ENCODE measurements at places on chromosomes 11 and 22.

DNA sequence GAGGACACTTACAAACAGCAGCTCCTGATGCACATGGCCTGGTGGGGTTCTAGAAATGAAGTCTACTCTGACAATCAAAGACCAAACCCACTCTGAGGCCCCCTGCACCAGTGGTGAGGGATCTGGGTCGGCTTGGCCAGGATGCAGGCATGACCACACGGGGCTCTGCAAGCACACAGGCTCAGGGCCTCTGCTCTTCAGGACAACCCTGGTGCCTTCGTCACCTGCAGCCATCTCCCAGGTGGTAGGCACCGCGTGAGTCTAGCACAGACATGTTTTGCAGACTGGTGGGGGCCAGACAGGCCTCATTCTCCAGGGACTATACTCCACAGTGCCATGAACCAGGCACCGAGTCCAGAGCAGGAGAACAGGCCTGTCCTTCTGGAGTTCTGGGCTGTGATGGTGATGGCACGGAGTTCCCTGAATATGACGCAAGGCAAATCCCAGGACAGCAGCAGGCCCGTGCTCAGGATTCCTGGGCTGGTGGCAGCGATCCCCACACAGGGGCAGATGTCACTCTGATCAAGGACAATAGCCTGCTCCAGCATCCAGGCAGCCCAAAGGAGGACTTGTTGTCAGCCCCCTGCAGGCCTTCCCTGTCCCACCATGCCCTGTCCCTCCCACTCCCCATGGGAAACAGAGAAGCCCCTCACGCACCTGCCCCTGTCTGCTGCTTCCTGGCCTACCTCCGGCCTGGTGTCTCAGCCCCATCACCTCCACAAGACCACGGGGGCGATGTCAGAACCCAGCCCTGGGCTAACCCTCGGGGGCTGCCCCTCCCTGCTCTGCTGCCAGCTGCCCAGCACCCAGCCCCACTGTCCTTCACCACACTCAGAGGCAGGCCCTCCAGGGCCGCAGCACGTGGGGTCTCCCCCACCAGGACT, 36.1 kb downstream of the GNB1L start:
- DNase-seq: no peak

DNA sequence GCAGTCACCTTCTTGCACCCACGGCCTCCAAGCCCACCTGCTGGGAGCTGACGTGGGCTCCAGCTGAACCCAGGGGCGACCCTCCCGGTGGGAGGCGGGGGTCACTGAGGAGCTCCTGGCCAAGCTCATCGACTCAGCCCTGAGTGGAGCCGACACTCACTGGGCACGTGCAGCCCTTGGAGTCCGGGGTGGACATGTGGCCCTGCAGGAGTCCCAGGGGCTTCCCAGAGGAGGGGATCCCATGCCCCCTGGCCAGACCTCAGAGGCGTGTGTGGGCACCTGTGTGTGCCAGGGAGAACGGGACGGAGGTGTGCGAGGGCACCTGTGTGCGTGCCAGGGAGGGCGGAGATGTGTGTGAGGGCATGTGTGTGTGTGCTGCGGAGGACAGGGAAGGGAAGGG, 20.8 kb upstream of the BRSK2 start:
- DNase-seq: no peak

GRCh38 chr11:90220391-90220790, 2.5 kb downstream of the CHORDC1 start:
- no peak for DNase-seq

- peak; percentile 50 for DNase-seq
These were observed 2.0 kb upstream of the NARS2 start for GRCh38 chr11:78576549-78577097.

DNA sequence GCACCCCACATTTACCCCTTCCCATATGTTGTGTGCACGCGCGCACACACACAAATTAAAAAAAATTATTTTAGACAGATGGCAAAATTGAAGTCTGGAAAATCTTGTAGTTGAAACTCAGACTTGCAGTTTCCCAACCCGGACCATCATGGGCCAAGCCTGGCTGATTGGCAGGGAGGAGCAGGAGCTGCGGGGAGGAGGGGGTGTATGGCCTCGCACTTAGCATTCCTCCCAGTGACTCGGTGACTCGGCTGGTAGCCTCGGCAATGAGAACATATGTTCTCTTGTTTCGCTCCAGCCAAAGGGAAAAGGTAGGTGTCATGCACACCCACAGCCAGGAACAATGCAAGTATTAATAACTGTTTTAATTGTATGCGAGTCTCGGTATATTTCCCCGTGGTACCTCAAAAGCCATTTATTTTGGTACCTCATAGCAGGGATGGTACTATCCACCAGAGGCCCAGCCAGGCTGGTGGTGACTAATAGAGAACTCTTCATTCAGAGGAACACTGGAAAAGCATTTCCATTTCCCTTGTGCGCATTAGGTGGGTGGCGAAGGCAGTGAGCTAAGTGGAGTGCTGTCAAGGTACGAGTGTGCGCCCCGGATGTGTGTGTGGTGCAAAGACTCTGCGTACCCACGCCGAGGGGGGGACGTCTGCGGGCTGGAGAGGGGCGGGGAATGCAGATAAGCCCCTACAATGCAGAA, 92.5 kb downstream of the DSCAML1 start:
- DNase-seq: no peak

DNA sequence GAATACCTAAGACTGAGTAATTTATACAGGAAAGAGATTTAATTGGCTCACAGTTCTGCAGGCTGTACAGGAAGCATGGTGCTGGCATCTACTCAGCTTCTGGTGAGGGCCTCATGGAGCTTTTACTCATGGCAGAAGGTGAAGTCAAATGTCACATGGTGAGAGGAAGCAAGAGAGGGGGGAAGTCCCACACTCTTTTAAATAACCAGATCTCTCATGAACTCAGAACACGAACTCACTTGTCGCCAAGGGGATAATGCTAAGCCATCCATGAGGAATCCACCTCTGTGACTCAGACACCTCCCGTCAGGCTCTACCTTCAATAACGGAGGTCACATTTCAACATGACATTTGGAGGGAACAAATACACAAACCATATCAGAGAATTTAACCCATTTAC, 42.2 kb downstream of the BIRC2 start:
- no peak for DNase-seq

DNA sequence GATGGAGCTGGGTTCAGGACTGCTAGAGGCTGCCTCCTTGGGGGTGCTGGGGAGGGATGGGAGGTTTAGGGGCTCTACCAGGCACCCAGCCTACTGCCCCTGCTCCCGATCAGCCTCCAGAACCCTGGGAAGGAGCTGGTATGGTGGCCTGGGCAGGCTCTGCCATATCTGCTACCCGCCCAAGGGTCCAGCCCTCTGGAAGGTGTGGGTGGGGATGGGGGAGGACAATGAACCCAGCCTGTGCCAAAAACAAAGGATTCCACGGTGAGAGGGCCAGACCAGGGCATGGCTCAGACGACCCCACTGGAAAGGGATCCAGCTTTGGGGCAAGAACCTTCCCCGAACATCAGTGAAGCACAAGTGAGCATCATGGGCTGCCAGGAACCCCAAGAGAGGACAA, 3.0 kb downstream of the CASTOR1 start:
- no peak for DNase-seq

GRCh38 chr22:50157709-50158375, 12.7 kb upstream of the PANX2 start:
- DNase-seq: no peak

- DNase-seq: peak; percentile 17
These were observed 244.9 kb downstream of the CASP12 start for GRCh38 chr11:104653407-104653806.

DNA sequence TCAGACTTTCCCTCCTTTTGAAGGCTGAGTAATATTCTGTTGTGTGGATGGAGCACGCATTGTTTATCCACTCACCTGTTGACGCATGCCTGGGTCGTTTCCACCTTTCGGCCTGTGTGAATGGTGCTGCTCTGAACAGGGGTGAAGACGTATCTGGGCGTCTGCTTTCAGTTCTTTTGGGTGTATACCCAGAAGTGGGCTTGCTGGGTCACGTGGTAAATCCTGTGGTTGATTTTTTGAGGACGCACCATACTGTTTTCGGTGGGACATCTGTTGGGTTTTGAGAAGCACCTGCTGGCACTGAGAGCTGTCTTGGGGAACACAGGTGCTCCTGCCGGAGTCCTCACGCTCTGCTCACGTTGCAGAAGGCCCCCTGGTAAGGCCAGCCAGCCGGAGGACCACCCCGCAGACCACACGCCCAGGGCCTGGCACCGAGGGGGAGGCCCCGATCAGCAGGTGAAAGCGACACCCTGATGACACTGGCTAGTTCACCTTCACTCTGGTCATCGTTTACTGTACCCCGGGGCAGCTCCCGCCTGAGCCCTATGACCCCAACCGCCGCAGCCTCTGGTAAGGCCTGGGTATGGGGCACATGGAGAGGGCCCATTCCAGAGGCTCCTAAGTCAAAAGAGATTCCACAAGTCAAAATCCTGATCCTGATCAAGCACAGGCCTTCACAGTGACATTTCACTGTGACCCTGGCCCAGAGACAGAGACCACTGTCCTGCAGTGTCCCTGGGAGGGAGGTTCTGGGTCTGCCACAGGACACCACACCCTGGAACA, 54.5 kb upstream of the PRODH start:
- DNase-seq: no peak

- DNase-seq: peak; percentile 27
These were observed 1.0 kb upstream of the GLB1L2 start for GRCh38 chr11:134330611-134331353.

DNA sequence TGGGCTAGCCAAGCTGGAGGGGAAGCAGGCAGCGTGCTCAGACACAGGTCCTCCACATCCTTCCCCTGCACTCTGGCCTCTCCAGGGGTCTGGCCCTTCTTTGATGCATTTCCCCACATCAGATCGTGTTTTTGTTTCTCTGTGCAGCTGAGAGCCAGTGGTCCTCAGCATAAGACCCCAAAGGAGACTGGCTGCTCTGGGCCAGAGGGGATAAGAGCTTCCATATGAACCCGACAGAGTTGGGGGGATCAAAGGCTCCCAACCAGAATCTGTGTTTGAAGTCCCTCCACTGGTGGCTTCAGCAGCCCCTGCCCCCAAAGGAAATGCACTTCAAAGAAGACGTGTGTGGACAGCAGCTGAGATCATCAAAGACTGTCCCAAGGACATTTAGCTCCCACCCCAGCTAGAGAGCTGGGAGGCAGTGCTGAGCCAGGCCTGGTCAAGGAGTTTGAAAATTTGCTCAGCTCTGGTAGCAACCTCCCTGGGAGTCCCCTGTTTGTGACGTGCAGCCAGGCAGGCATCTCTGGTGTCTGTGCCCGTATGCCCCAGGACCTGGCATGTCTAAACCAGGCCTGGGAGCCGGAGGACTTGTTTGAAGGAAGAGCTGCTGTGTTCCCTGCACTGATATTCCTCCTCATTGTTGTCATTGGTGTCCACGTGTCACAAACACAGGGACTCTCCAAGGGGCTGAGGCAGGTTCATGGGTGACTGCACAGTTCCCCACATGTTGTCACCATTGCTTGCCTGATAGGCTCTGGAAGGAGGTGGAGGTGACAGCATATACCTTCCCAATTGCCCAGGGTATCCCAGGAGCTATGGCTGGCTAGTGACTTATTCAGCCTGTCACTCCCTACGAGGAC, 99.0 kb downstream of the AMOTL1 start:
- DNase-seq: no peak

DNA sequence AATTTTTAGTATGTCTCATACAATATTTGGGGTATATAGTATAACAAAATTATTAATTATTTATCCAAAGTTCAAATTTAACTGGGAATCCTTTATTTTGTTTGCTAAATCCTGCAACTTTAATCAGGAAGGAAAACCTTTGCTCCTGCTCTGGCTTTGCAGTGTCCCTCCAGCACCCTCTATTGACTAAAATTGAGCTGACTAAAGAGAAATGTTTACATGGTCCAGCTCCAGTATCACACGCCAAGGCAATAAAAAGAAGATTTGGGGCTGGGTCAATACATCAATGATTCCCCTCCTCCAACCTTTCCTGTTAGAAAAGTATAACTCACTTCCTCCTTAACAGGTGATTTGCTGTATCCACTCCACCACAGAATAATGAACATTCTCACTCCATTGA, 153.0 kb upstream of the LRRC4C start:
- DNase-seq: peak; percentile 25

DNA sequence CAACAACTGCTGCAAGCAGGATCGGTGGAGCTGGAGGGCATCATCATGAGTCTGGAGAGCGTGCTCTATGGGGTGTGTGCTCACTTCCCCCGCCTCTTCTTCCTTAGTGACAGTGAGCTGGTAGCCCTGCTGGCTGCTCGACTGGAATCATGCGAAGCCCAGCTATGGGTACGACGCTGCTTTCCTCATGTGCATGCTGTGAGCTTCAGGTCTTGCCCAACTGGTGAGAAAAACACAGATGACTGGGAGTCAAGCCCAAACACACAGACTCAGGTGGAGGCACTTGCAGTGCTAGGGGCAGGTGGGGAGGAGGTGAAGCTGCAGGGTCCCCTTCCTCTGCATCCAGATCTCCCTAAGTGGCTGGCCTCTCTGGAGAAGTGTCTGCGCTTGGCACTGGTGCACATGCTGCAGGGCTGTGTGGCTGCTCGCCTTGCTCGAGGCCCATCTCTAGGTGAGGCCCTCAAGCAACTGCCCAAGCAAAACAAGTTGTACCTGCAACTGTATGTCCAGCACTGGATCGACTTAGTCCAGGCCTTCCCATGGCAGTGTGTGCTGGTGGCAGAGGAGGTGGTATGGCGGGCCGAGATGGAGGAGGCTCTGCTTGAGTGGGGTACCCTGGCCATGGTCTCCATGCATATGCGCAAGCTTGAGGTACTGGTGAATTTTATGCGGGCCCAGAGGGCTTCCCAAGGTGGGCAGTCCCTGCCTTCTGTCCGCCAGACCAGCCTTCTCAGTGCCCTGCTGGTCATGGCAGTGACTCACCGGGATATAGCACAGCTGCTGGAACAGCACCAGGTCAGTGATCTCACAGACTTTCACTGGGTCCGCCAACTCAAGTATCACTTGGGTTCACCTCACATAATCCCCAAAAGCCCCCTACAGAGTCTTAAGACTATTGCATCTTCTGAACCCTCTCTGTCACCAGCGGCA, 48.1 kb downstream of the DNHD1 start:
- no peak for DNase-seq

Data from T47D (cell line).